ENCODE measurements at places on chromosomes 7 and 10.

GRCh38 chr7:93298671-93299070 is 66.5 kb downstream of the VPS50 start:
- DNase-seq, result no peak

DNA sequence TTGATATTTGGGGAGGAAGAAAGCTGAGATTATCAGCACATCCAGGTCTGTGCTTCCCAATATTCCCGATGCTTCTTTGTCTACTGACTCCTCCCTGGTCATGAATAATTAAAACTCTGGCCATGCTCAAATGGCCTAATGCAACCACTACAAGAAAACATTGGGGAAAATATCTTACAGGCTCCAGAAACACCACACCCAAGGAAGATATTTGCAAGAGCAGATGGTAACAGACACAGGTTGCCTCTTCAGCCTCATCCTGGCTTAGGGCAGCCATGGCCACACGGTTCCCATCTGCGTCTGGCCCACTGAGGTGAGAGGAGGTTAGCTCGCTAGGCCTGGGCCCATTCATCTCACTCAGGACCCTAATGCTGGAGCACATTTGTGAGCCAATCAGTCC is 108.4 kb upstream of the SDK1 start:
- DNase-seq, result no peak

- no peak for DNase-seq
Observed at GRCh38 chr7:150753826-150754603, 16.8 kb downstream of the GIMAP5 start.

DNA sequence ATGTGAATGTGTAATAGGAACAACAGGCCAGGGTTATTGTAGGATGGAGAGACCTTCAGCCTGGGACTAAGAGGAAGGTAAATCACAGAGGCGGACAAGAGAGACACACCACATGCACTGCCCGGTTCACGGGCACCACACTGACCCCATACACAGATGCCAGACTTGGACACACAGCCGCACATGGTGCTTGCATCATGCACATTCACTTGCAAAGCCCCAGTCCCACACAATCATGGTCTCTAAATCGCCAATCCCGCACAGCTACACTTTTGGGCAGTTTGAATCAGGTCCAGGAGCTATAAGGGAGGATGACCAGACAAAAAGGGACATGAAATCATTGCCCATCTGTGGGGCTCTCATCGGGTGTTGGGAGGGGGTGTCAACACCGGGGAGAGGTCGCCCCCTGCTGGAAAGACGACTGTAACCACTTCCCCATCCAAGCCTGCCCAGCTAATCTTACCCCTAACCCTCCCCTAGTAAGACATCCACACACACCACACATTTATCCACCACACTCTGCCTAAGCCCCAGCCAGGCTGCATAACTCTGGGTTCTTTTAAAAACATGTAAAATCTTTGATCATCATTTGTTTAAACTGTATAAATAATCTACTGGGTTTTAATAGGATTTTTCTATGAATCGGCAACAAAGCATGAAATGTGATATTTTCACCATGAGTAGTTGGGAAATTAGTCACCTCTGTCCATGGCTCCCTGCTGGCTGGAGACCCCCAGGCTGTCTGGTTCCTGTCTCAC is 40.5 kb upstream of the SLF2 start:
- DNase-seq, result peak; percentile 96

DNA sequence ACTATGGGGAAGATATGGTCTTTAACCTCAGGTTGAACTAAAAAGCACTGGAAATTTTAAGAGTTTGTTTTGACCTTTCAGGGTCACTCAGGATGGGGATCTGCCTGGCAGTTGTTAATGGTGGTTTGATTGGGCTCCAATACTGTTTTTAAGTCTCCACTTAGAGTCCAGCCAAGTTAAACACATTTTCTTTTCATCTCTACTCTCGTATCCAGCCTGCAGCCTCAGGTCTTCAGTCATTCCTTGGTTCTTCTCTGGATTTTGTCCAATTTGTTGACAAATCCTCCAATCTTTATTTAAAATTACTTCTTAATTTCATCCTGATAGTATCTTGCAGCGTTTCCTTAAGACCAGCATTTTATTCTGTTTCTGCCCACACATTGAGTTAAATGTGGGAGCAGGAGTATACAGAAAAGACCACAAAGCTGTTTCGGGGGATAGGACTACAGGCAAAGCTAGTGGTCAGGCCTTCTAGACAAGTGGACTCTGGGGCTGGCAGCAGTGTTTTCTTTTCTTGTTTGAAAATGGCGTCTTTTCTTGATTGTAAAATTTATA is 133.2 kb upstream of the INHBA start:
- DNase-seq, result no peak

DNA sequence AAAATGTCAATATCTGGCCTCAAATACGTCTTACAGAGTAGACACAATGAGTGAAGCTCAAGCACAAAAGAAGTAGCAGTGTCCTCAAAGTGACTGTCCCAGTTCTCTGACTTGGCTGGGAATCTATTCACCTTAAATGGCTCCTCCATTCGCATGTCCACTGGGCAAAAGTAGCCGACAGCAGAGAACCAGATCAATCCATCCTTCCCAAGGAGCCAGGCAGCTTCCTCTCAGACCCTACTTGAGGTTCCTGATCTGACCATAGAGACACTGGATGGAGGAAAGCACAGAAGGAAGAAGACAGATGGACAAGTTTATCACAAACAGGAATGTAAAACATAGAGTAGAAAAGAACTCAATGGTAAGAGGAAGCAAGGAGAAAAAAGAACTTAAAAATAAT is 53.5 kb downstream of the CDK6 start:
- DNase-seq, result no peak

GRCh38 chr10:22615101-22615500 is 99.3 kb downstream of the PIP4K2A start:
- DNase-seq, result no peak

DNA sequence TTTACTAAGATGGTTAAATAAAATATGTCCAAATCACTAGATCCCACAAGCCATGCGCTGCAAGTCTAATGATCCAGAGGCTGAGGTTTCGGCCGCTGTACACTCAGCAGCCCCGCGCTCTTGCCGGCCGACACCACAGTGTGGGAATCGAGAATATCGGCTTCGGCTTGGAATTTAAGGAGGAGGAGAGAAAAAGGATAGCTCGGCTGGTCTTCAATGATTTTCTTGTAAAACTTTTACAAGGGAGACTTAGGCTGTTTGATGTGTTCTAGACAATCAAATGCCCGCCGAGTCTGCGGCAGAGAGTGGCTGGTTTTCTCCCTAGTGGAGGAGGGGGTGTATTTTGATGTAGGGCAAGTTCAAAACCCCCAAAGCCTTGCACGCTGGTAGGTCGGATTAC is 118.2 kb upstream of the TCF7L2 start:
- no peak for DNase-seq

DNA sequence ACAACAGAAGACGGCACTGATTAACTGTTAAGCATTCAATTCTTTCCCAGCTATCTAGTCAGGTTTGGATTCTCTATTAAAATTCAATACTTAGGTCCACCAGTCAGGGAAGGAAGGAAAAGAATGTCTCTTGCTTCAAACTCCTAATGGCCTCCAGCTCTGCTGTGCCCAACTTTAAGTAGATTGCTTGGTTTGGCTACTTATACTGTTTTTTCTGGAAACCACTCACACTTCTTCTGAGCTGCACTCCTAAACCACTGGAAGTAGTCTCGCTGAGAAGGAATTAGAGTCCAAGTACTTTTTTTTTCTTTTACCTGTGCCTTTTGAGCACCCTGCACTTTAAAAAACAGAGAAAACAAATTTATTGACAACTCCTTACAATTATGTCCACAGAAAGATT is 26.7 kb upstream of the COL1A2 start:
- no peak for DNase-seq

GRCh38 chr10:34396663-34397062 is 418.4 kb downstream of the PARD3 start:
- DNase-seq, result no peak

GRCh38 chr7:69696054-69696591 is 97.8 kb downstream of the AUTS2 start:
- DNase-seq, result no peak

GRCh38 chr7:139180700-139181311 is 50.2 kb upstream of the UBN2 start:
- no peak for DNase-seq

DNA sequence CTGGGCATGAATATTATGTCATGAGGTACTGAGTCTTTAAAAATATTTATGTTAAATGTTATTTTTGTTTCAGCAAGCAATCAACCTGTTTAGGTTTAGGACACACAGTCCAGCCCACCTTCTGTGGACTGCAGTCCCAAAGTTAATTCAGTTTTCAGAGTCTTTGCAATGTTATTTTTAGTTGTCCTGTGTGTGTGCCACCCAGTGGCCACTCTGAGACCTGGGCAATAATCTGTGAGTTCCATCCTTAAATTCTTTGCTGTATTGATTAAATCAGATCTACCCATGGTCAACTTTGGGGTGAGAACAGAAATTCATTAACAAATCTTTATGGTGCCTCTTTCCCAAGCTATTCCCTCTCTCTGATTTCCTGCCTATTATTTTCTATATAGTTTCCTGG is 415.1 kb downstream of the CCSER2 start:
- no peak for DNase-seq

DNA sequence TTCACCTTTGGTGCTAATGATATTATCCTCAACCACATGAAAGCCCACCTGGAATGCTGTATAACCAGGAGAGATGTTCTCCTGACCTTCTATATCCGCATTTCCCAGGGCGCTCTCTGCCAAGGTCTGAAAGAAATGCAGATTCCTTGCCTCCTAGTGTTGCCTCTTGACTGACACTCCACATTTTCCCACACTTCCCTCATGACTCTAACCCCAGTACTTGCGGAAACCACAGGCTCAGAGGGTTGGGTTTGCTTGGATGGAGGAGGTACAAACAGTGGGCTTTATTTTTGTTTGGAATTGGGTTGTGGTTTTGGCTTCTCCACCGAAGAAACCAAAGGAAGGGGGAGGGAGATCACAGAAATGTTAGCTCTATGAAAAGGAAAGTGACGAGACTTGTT is 222.9 kb upstream of the CELF2 start:
- DNase-seq, result no peak

- DNase-seq, result no peak
Observed at GRCh38 chr10:32854435-32854834, 103.6 kb downstream of the ITGB1 start.

GRCh38 chr10:94027197-94027596 is 33.5 kb downstream of the PLCE1 start:
- no peak for DNase-seq

- no peak for DNase-seq
Observed at GRCh38 chr10:62330213-62330612, 44.0 kb upstream of the ZNF365 start.

GRCh38 chr7:66583490-66584110 is 45.1 kb upstream of the KCTD7 start:
- no peak for DNase-seq

DNA sequence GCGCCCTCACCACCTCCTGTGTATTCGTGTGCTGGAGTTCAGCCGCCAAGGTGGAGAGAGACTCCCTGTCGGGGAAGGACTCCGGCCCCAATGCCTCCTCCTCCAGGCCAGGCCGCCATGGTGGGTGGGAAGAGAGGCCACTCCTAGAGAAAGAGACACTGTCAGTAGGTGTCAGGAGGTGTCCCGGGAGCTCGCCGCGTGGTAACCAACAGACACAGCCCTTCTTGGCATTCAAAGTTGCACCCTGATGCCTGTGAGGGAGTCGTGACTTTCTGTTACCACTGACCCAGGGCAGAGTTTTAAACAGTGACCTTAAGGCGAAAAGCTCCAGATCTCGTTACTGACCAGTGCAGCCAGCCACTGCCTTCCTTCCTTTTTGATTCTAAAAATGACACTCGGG is 155.2 kb downstream of the CUX1 start:
- no peak for DNase-seq

DNA sequence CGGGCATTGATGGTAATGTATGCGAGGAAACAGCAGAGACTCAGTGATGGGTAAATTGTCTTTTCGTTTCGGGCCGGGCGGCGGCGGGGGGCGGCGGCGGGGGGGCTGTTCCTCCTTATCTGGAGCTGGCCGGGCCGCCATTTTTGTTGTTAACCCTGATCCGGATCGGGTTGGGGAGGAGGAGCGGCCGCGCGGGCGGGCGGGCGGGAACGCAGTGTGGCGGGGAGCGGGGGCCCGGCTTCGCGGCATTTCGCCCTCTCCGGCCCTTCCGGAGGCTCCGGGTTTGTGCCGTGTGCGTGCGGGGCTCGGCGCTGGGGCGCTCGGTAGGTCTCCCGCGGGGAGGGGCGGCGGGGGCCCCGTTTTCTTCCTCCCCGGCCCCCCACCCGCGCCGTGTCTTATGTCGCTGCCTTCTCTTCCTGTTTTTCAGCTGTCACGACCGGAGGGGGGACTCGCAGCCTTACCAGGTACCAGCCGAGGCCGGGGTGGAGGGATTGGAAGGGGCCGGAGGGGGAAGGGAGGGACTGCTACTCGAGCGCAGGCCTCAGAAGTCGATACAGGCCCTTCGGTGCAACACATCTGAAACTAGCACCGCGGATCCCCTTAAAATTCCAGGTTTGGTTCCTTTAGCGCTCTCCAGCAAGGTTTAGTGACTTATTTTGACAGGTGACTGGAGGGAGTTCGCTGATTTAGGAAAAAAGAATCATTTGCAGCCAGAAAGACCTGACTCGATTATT is 820 bp downstream of the WAC start:
- no peak for DNase-seq

DNA sequence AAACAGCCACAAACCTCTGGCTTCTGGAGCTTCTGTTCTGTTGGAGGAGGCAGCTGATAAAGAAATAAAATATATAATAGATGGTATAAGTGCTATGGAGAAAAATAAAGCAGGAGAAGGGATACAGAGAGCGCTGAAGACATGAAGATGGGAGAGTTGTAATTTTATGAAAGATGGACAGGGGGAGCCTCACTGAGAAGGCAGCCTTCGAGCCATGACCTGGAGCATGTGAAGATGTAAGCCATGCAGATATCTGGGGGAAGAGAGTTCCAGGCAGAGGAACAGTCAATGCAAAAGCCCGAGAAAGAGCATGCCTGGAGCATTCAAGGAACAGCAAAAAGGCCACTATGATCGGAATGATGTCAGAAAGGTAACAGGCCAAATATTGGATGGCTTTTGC is 187.5 kb downstream of the KIAA1217 start:
- DNase-seq, result no peak

GRCh38 chr10:101297901-101298486 is 56.0 kb upstream of the BTRC start:
- DNase-seq, result peak; percentile 63

- no peak for DNase-seq
Observed at GRCh38 chr10:50384898-50385297, 133.6 kb upstream of the ASAH2 start.

DNA sequence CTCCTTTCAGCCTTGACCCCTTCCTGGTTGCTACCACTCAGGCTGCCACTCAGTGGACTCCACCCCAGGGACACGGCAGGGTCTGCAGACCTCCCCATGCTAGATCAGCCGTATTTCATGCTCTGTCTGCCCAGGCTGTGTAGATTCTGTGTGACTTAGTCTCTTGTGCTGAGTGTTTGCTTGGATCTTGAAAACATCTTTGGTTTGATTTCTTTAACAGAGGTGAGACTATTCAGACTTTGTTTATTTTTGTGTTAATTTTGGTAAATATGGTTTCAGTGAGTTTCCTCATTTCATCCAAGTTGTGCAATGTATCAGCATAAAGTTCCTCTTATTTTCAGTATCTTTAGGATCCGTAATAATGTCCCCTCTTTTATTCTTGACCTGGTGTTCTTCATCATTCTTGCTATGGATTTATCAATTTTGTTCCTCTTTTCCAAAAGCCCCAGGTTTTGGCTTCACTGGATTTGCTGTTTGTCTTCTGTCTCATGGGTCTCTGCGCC is 21.2 kb upstream of the PWWP2B start:
- DNase-seq, result no peak
